ENCODE measurements at places on chromosomes 11 and 22. TPM values are rescaled to one million over a fixed set of nuclear protein-coding genes. Genes with fewer than 3 reads are reported as not detected.

Gene RNF121
- 22.8 TPM for polyA plus RNA-seq

Gene RIN1
- 11.5 TPM for polyA plus RNA-seq

Gene MIOX
- polyA plus RNA-seq = not detected

Gene CHRNA10
- polyA plus RNA-seq = 5.6 TPM

Gene C11orf65
- polyA plus RNA-seq = 1.0 TPM

Gene MFRP
- not detected for polyA plus RNA-seq

Gene MS4A3
- 1.1 TPM for polyA plus RNA-seq

Gene SMIM38
- polyA plus RNA-seq = 0.12 TPM

Gene L3MBTL2
- polyA plus RNA-seq = 15.5 TPM

Gene FGF4
- 8.1 TPM for polyA plus RNA-seq

Gene CD3E
- polyA plus RNA-seq = 0.50 TPM

Gene CCND1
- 66.7 TPM for polyA plus RNA-seq

Gene PHOX2A
- 0.21 TPM for polyA plus RNA-seq

Gene ZDHHC13
- 6.7 TPM for polyA plus RNA-seq

Gene E2F8
- 19.8 TPM for polyA plus RNA-seq

Gene IRF7
- 17.5 TPM for polyA plus RNA-seq

Gene CACNA1I
- 1.1 TPM for polyA plus RNA-seq

Gene DUSP8
- polyA plus RNA-seq = 28.4 TPM

Gene MEI1
- 1.1 TPM for polyA plus RNA-seq

Gene RGL4
- 2.0 TPM for polyA plus RNA-seq

Gene DMC1
- polyA plus RNA-seq = 8.0 TPM

Gene KRTAP5-11
- polyA plus RNA-seq = not detected

Gene SLC17A6
- polyA plus RNA-seq = not detected

Gene SLC5A12
- 0.03 TPM for polyA plus RNA-seq

Gene NLRP14
- polyA plus RNA-seq = not detected

Gene CCDC88B
- 4.5 TPM for polyA plus RNA-seq

Gene MRGPRX4
- polyA plus RNA-seq = not detected

Gene SCARF2
- polyA plus RNA-seq = 14.9 TPM

Gene RAB38
- 2.1 TPM for polyA plus RNA-seq

Gene SYT12
- 0.18 TPM for polyA plus RNA-seq

Gene RASD2
- 25.4 TPM for polyA plus RNA-seq

Gene FOLH1
- polyA plus RNA-seq = 1.3 TPM

Gene ZC3H7B
- 43.4 TPM for polyA plus RNA-seq

Gene USP35
- 4.1 TPM for polyA plus RNA-seq

Gene OVOL1
- not detected for polyA plus RNA-seq

Gene DGCR6L
- polyA plus RNA-seq = 60.6 TPM
